Naive thymus-derived CD8-positive, alpha-beta T cell (primary cell): ENCODE measurements at places on chromosomes 7 and 10. TPM values are rescaled to one million over a fixed set of nuclear protein-coding genes. Genes with fewer than 3 reads are reported as not detected.
A peak's percentile ranks its signal among the peaks of the same experiment; 100 is the strongest.

DNA sequence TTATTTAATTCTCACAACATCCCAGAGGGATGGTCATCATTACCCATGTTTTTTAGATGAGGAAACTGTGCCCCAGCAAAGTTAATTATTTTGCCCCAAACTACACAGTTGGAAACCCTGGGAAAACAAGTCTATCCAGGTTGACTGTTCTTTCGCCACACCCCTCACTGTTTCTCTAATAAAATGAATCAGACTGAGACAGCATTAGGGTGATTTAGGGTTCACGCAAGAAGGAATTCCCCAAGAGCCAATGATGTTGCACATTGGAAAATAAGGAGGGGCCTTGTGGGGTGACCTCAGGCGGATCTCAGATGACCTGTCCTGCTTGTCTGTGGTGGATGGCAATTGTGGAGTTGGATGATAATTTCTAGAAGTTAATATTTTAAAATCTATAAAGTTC lies 135.7 kb upstream of the TBX20 start:
- H3K27me3 ChIP-seq: no peaks in the 10 kb centered on the region
- no peak overlapping the region for H3K27ac ChIP-seq
- H3K4me1 ChIP-seq: no peaks in the 10 kb centered on the region
- H3K4me3 ChIP-seq: no peak overlapping the region
- no peaks in the 10 kb centered on the region for H3K36me3 ChIP-seq

GRCh38 chr7:74481458-74482196 lies 27.9 kb downstream of the GTF2IRD1 start:
- no peaks in the 10 kb centered on the region for H3K36me3 ChIP-seq
- peaks cover 4% of the 10 kb centered on the region for H3K4me1 ChIP-seq
- no peak for DNase-seq
- no peak overlapping the region for H3K4me3 ChIP-seq
- peaks cover 22% of the 10 kb centered on the region for H3K27me3 ChIP-seq

- peak overlapping the region; percentile 34 for H3K4me3 ChIP-seq
- DNase-seq: no peak
- H3K4me1 ChIP-seq: no peaks in the 10 kb centered on the region
- H3K27ac ChIP-seq: no peak overlapping the region
- H3K27me3 ChIP-seq: no peaks in the 10 kb centered on the region
Measured at GRCh38 chr7:158525648-158526484, 61.8 kb downstream of the PTPRN2 start.

GRCh38 chr10:92891885-92892690 lies 43.8 kb downstream of the EXOC6 start:
- no peaks in the 10 kb centered on the region for H3K27me3 ChIP-seq
- peaks cover 6% of the 10 kb centered on the region for H3K4me1 ChIP-seq
- H3K4me3 ChIP-seq: no peak overlapping the region
- DNase-seq: no peak
- no peak overlapping the region for H3K27ac ChIP-seq

DNA sequence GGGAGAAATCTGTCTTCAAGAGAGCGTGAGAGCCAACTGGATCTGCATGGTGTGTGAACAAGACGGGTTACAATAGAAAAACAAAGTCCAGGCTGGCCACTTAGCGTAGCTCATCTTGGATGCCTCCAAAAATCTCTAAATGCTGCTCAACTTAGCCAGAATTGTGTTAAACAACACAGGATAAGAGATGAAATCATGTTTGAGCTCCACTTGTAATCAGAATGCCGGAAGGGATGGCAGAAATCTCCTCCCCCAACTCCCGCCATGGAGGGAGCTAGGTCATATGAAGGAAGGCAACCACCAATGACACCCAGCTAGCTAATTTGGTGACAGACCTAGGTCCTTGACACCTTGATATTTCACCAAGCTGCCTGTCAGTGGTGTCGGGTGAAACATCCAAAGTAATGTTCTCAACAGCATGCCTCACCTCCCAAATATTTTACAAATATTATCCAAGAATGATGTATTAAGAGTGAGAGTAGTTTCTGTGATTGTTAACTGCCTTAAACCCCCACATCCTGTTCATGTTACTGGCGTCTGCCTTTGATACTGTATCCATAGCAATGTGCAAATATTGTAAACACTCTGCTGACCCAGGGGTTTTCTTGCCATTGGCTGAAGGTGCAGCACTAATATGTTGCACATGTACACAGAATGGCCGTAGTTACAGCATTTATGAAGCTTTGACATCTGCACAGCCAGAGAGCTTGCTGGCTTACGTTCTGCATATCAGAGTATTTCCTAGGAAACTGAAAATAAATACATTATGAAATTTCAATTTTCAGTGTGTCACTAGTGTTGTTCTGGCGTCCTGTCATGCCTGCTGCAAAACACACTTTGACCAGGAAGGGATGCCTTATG lies 25.8 kb downstream of the TMEM254 start:
- peaks cover 25% of the 10 kb centered on the region for H3K36me3 ChIP-seq
- no peak overlapping the region for H3K27ac ChIP-seq
- H3K4me1 ChIP-seq: peaks cover 8% of the 10 kb centered on the region
- no peak overlapping the region for H3K4me3 ChIP-seq
- DNase-seq: no peak
- no peaks in the 10 kb centered on the region for H3K27me3 ChIP-seq

Gene ZNF425
- 3.8 TPM for total RNA-seq

Gene HOXA9
- not detected for total RNA-seq
